ENCODE measurements at places on chromosomes 16 and 17.

DNA sequence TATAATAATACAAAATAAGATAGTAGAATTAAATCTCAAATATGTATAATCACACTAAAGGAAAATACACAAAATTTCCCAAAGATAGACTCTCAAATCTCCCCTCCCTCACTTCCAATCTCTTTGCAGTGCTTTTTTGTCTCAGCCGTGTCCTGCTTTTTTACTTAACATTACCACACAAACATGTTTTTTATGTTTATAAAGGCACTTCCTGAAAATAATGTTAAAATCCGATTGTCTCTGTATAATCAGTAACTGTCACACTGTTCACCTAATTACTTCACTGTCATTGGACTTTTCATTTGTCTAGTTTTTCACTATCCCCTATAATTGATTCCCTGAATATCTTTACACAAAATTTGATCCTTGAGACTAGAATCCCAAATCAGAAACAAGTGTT, 38.2 kb upstream of the ALDH3A2 start:
- no peak for DNase-seq
- no peaks in the 10 kb centered on the region for H3K4me1 ChIP-seq
- H3K36me3 ChIP-seq = no peaks in the 10 kb centered on the region
- no peak overlapping the region for H3K27ac ChIP-seq

DNA sequence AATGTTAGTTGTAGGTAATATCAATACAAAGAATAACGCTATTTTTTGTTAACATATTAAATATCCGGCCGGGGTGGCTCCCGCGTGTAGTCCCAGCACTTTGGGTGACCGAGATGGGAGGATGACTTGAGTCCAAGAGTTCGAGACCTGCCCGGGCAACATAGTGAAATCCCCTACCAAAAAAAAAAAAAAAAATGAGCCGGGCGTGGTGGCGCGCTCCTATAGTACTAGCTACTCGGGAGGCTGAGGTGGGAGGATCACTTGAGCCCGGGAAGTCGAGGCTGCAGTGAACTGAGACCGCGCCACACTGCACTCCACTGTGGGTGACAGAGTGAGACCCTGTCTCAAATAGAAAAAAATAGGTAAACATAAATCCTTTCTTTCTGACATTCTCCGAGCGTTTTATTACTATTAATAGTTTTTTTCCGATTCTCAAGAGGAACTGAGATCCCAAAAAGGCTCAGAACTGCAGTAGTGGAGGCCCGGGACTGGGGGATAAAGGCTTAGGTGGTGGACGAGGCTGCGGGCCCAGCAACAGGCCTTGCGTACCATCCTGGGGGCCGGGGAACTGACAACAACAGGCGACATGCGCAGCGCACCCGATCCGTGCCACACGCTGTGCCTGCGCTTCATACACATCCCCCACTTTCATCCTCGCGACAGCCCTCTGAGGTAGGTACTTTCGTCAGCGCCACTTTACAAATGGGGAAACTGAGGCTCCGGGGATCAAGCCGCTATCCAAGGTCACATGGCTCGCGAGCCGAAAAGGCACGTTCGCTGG, 919 bp downstream of the N4BP1 start:
- no peaks in the 10 kb centered on the region for H3K36me3 ChIP-seq
- peak overlapping the region; percentile 72 for H3K4me3 ChIP-seq
- peak; percentile 34 for DNase-seq
- H3K27me3 ChIP-seq = no peaks in the 10 kb centered on the region
- peak overlapping the region; percentile 79 for H3K27ac ChIP-seq

GRCh38 chr17:17824119-17824782, 12.5 kb downstream of the SREBF1 start:
- H3K4me1 ChIP-seq = peaks cover 61% of the 10 kb centered on the region
- no peaks in the 10 kb centered on the region for H3K27me3 ChIP-seq
- peaks cover 4% of the 10 kb centered on the region for H3K36me3 ChIP-seq
- peak overlapping the region; percentile 76 for H3K27ac ChIP-seq

DNA sequence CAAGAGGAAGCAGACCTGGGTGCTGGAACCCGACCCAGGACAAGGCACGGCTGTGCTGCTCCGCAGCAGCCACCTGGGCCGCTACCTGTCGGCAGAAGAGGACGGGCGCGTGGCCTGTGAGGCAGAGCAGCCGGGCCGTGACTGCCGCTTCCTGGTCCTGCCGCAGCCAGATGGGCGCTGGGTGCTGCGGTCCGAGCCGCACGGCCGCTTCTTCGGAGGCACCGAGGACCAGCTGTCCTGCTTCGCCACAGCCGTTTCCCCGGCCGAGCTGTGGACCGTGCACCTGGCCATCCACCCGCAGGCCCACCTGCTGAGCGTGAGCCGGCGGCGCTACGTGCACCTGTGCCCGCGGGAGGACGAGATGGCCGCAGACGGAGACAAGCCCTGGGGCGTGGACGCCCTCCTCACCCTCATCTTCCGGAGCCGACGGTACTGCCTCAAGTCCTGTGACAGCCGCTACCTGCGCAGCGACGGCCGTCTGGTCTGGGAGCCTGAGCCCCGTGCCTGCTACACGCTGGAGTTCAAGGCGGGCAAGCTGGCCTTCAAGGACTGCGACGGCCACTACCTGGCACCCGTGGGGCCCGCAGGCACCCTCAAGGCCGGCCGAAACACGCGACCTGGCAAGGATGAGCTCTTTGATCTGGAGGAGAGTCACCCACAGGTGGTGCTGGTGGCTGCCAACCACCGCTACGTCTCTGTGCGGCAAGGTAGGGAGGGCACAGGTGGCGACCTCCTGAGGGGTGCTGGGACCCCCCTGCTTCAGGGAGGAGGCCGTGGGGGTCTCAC, 667 bp downstream of the FSCN2 start:
- no peaks in the 10 kb centered on the region for H3K27me3 ChIP-seq
- H3K4me1 ChIP-seq = no peaks in the 10 kb centered on the region
- H3K4me3 ChIP-seq = no peak overlapping the region
- H3K27ac ChIP-seq = no peak overlapping the region

DNA sequence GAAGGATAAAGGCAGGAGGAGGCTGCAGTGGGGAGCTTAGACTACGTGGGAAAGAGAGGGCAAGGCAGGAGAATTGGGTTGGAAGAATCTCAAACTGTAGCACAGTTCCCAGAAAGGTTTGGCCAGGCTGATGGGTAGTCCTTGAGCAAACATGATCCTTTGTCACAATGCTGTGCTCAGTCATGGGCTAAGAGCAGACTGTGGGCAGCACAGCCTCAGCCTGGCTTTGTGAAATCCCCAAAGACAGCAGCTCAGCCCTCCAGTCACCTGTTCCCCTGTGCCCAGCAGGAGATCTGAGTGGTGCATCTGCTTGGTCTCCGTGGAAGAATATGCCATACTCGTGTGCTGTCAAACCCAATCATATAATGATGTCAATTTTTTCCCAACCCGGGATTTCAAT, 10.6 kb upstream of the ENGASE start:
- H3K36me3 ChIP-seq = no peaks in the 10 kb centered on the region
- no peaks in the 10 kb centered on the region for H3K4me1 ChIP-seq
- H3K4me3 ChIP-seq = no peak overlapping the region
- no peak for DNase-seq
- H3K27ac ChIP-seq = no peak overlapping the region
- H3K27me3 ChIP-seq = no peaks in the 10 kb centered on the region
